T-helper 2 cell treated with Interferon-gamma antibody and Interleukin-4, amounts not matched to agents 100 ng/mL and 5 ng/mL, for 36 hours (primary cell): ENCODE measurements at places on chromosomes 12 and 14. TPM values are rescaled to one million over a fixed set of nuclear protein-coding genes. Genes with fewer than 3 reads are reported as not detected.

LMNTD1 gene
- total RNA-seq, result not detected in 2 replicates

COCH gene
- total RNA-seq, result 0.80 and 1.3 TPM in 2 replicates

LYZ gene
- total RNA-seq, result 0.89 and 1.8 TPM in 2 replicates

MYO1H gene
- not detected in 2 replicates for total RNA-seq

GLIPR1L1 gene
- not detected in 2 replicates for total RNA-seq

HELB gene
- 39.8 and 40.2 TPM in 2 replicates for total RNA-seq

IL31 gene
- not detected in 2 replicates for total RNA-seq

HHIPL1 gene
- 0.02 TPM in 1 of 2 replicates, not detected in the other for total RNA-seq

MANSC4 gene
- not detected in 2 replicates for total RNA-seq

CGRRF1 gene
- total RNA-seq, result 10.8 and 11.0 TPM in 2 replicates

MYL2 gene
- total RNA-seq, result not detected in 2 replicates

ANKRD33 gene
- total RNA-seq, result not detected in 2 replicates

AJUBA gene
- total RNA-seq, result 0.66 and 0.91 TPM in 2 replicates

RTL1 gene
- total RNA-seq, result not detected in 2 replicates
